ENCODE measurements at places on chromosomes 11 and 22. TPM values are rescaled to one million over a fixed set of nuclear protein-coding genes. Genes with fewer than 3 reads are reported as not detected.

The CBX7 gene
- total RNA-seq, result 5.7 TPM

The LRRC75B gene
- total RNA-seq, result 7.8 TPM

The KCNK4 gene
- total RNA-seq, result not detected

The GTSE1 gene
- 3.3 TPM for total RNA-seq

The KCNE3 gene
- 0.52 TPM for total RNA-seq

The TYR gene
- not detected for total RNA-seq

The ZFPL1 gene
- total RNA-seq, result 30.2 TPM

DNA sequence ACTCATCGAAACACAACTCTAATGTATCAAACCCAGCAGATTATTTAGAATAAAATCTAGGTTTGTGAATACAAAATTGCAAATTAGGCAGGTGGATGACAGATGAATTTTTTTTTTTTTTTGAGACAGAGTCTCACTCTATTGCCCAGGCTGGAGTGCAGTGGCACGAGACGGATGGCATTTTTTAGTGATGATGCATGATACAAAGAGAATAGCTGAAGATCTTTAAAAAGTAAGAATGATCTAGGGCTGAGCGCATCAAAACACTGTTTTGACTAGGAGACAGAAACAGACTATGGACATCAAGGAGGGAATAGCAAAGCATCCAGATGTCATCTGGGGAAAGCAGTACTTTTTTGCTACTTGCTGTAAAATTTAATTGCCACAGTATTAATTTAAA is 63.8 kb downstream of the IMMP1L start:
- DNase-seq, result peak; percentile 13

GRCh38 chr11:17760102-17761029 is 25.8 kb downstream of the KCNC1 start:
- DNase-seq, result peak; percentile 30

- no peak for DNase-seq
Measured at GRCh38 chr22:50621356-50621880, 6.5 kb downstream of the ARSA start.

GRCh38 chr11:125093502-125093901 is 17.9 kb downstream of the TMEM218 start:
- no peak for DNase-seq

- DNase-seq, result no peak
Measured at GRCh38 chr11:57571606-57572005, 4.1 kb upstream of the UBE2L6 start.

DNA sequence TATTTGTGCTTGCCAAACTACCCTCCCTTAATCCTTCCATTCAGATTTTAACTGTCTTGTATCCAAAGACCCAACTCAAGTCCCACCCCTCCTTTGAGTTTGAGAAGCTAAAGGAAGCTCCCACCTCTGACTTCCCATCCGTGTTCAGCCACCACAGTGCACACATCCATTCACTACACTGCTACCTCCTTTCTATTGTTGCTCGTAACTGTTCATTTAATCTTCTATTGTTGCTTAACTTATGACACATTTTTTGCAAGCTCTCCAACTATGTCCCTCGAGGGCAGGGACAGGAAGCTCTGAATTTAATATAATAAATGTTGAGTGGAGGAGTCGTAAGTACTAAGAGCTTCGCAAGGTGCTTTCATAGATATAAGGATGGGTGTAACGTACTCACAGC is 10.4 kb downstream of the LARGE1 start:
- DNase-seq, result no peak

DNA sequence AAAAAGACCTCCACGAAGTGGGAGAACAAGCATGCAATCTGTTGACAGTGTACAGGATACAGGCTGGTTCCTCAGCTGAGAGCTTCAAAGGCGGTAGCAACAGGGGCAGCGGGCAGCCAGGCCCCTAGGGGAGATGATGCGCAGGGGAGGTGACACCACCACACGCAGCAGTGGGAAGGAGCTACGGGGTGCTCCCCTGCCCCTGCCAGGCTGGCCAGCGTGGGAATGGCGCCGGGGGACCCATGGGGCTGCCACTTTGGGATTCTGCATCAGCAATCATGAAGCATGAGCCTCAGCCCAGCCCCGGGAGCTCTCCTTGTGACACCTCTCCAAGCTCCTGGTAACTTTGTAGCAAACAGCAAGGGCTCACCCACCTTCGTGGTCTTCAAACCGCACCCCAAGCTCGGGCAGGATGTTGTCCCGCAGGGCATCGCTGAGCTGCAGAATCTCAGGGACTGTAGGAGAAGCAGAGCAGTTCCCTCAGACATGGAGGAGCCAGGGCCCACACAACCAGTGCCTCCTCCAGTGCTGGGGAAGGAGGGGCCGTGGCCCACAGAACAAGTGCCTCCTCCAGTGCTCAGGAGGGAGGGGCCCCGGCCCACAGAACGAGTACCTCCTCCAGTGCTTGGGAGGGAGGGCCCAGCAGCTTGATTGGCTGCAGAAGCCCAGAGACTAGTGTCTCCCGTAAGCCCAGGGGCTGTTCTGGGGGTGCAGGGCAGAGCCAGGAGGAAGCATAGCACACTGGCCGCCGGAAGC is 14.6 kb upstream of the NAP1L4 start:
- no peak for DNase-seq

DNA sequence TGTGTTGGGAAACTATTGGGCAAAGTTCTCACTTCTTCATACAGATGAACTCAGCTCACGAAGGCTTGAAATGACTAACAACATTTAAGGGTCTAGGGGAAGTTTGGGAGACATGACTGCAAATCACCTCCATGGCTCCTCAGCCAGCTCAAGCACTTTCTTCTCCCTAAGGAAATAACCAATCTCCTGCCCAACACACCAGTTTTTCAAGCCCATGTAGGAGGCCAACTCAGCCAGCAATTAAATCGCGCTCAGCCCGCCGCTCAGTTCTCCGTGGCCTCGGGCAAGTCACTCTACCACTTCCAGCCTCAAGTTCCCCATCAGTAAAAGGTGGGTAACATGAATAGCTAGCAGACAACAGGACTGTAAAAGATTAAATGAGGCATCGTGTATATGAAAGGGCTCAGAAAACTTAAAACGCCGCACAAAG is 796 bp downstream of the POLDIP3 start:
- DNase-seq, result peak; percentile 27

DNA sequence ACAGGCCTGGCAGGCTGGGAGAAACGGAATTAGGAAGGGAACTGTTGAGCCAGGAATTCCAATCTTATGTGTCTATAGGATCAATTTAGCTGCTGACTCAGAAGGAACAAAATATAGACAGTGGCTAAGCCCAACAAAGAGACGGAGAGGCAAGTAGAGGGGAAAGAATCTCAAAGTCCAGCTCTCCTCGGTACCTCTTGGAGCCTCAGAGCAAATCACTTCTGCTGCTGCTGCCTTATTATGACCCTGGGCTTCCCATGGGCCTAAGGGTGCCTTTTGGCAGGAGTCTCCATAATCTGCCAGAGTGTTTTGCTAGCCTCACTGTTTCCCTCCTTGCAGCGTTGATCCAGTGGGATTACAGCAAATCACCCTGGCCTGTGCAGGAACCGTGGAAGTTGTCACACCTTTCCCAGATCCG is 31.7 kb downstream of the PAX6 start:
- DNase-seq, result no peak

DNA sequence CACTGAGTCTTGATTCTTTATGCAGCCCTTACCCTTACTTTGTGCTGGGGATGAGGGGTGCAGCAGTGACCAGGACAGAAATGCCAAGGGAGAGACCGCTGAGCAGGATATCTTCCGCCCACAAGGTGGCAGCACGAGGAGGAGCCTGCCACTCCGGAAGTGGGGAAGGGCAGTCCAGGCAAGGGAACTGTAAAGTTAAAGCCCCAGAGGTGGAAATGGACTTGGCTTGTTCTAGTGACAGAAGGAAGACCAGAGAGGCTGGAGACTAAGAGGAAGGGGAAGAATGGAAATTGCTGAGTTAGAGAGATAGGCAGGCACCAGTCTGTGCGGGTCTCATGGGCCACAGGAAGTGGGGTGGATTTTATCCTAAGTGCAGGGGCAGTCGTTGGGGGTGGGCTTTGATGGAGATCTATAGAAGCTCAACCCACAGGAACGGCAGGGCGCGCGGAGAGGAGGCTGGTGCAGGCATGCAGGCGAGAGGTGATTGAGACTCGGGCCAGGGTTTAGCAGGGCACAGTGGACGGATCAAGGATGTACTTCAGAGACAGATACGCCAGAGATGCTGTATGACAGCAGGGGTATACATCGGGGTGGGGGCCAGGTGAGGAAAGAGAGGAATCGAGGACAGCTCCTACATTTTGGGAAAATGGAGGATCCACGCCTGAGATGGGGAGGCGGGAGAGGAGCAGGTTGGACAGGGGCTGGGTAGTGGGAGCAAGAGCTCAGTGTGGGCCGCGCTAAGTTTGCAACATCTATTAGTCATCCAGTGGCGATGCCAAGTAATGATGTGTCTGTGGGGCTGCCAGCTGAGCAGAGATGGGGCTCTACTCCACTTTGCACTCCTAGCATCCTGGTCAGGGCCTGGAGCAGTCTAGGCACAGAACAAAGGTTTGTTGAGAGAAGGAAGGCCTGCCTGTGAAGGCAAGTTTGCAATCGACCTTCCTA is 3.3 kb upstream of the GRK2 start:
- DNase-seq, result peak; percentile 59

DNA sequence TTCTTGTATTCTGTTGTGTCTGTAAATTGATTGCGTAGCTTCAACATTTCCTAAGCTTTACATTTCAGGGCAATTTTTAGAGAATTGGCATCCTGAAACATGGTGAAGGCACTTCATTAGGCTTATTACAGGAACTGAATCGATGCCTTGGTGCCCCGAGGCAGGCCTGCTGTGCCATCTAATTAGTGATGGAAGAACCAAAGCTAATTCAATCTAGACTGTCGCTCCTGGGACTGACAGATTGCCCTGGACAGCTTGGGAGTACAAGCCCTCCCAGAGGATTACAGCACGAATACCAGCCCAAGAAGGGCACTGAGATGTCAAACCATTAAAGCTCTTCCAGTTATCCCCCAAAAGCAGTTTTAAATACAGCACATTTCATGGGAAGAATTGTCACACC is 243.2 kb upstream of the ZC3H12C start:
- DNase-seq, result no peak

DNA sequence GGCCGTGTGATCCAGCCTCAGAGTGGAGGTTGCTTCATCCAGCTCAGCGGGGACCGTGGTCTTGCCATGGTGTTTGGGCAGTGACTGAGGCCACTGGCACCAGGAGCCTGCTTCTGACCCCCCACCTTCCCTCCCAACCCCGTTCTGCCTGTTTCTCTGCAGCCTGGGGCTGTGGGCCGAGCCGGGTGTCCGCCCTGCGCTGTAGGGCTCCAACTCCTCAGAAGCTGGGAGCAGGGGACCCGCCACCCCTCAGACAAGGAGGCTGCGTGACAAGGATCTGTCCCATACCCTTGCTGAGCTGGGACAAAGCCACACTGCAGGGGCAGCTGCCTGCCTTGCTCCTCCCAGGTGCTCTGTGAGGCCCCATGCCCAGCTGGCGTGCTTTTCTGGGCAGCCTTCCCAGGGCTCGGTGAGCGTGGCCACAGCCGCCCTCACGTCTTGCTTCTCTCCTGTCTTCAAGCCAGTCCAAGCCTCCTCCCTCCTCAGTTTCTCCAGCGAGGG is 11.7 kb upstream of the ARFGAP3 start:
- no peak for DNase-seq

DNA sequence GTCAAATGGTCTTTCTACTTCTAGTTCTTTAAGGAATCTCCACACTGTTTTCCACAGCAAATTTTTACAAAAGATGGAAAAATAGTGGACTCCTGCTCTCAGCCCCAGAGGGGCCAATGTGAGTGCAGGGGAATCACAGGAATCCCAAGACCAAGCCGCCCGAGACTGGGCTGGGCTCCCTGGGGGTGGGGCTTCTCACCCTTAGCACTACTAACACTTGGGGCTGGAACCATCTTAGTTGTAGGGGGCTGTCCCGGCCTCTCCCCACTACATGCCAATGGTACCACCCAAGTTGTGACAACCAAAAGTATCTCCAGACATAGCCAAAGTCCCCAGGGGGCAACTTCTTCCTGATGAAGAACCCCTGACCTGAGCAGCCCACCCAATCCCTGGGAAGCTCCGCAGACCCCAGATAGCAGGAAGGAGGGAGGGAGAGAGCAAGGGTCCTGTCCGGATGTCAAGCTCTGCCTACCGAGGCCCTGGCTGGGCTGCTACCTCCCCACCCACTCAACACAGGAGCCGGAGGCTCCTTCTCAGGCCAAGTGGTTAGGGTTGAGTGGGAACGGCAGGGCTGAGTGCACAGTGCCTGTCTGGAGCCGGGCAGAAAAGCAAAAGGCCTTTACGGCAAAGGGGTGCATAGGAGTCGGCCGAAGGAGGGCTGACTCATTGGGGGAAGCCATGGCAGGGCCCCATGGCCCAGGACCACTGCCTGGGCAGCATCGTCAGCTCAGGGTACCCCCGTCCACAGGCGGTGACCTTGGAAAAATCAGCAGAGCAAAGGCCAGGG is 122.5 kb upstream of the FGF3 start:
- no peak for DNase-seq

DNA sequence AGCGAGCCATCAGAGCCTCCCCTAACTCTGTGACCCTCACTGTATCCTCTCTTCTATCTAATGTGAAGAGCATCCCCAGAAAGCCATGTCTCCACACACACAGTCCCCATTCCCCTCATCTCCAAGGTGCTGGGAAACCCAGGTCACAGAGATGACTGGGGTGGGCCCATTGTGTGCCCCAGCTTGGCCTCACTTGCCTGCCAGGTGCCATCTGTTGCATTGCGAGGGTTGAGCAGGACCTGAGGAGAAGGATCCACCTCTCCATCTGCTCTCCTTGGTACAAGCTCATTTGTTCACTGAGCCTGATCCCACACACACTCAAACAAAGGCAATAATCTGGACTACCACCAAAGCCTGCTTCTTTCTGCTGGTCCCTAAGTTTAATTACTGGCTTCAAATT is 118.8 kb downstream of the SPATA19 start:
- no peak for DNase-seq

DNA sequence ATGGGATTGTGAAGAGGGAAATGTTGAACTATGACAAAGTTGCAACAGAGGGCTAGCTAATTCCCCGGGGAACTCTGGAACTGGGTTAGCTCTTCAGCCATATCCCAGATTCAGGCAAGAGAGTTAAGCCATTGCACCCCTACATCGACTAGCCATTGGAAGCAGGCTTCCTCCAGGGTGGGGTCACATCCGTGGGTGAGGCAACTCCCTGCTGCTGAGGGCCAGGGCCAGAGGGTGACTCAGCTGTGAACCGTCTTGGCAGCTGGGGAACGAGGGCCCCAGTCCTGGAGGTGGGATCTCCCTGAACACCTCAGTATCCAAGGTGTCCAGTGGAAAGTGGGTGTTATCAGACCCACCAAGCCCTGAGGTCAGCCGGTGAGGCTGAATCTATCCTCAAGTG is 41.1 kb downstream of the RPS6KA4 start:
- DNase-seq, result no peak

DNA sequence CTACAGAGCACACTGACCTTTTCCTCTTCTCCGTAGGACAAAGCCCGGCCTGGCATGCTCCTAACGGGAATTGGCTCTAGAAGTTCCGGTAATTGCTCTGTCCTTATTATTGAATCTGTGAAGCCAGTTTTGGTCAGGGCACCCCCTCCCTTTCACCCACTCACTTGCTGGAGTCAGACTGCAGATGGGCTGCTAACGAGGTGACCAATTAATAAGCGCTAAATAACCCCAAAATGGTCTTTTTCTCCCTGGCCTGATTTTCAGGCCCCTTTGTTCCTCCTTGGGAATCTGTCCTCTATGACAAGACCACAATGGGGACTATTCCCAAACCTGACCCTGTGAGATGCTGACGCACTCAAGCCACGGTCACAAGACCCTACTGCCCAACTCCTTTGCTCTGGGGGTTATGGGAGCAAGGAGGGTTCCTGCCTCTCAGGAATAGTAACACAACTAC is 610.0 kb upstream of the CADM1 start:
- DNase-seq, result no peak
